ENCODE measurements at places on chromosomes 6 and 20.
A peak's percentile ranks its signal among the peaks of the same experiment; 100 is the strongest.

DNA sequence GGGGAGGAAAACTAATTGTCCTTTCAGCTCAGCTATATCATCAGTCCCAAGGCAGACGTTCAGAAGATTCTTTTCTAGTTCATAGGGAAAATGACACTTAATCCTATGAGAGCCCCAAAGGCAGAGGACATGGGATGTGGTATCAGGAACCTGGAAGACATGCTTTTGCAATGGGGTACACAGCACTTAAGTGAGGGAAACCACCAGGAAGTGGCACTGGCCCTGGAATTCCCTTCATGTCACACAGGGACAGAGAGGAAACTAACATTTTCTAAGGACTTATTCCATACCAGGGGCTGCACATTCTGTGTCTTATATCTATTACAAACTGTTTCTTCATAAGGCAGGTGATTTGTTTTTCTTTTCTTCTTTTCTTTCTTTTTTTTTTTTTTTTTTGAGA, 28.2 kb downstream of the VPS52 start:
- DNase-seq = no peak

- no peak for DNase-seq
These were observed 45.2 kb downstream of the SPTLC3 start for GRCh38 chr20:13054011-13054410.

DNA sequence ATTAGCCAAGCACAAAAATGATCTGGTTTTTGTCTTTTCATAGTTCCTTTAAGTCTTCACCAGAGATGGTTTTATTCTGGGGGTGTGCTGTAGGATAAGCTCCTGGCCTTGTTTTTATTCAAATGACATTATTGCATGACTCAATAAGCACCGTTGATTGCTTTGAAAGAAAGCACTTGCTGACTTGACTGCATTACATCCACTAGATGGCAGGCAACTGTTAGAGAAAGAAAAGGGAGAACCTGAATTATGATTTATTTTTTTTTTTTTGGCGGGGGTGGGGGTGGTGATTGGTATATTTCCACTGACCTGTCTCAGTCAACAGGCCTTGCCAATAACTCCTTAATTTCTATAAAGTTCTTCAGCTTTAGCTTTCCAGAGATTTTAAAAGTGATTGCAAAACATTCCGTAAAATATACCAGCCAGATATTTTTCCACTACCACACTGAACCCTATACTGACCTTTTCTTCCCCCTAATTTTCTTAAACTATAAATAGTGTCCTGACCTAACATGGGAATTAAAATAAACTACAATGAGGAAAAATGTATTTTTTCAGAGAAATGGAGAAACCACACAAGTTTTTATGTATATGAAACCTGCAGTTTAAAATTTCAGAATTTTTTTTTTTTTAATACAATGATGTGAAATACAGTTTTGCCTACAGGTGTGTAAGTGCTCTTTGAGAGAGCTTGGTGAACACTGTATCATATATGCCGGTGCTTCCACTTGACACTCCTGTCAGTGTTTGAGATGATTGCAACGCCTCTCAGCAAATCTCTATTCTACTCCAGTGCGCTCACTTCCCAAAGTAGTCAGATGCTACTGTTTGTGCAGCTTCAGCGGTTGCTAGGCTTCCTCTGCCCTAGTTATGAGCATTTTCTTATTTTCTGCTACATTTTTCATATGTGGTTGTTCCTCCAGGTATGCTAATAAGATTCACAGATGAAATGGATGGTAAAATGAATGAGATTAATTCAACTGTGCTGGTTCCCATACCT, 274.3 kb downstream of the CD109 start:
- DNase-seq = no peak

DNA sequence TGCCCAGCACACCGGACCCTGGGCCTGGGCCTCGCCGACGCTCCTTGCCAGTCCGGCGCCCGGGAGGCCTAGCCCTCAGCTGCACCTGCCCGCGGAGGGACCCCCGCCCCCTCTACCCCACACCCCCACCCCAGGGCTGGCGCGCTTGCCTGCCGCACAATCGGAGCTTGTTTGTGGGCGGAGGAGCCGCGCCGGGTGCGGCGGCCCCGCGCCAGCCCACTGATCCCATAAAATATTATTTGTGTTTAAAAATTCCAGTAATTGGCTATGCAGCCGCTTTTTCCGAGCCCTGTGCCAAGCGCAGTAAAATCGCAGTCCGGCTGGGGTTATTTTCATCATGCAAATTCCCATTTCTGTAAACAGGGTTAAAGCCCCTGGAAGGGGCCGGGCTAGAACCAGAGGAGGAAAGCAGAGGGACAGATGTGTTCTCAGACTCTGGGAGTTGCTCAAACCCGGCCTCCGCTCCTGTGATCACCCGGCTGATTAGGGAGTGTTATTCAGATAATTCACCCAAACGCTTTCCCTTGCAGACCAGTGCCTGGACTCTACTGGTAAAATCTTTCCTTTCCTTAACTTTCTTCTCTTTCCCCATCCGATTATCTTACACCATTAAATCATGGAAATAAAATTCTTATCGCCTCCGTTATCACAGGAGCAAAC, 93.1 kb downstream of the NCR2 start:
- no peak for DNase-seq

GRCh38 chr20:38338849-38339520, 7.3 kb upstream of the LBP start:
- no peak for DNase-seq

DNA sequence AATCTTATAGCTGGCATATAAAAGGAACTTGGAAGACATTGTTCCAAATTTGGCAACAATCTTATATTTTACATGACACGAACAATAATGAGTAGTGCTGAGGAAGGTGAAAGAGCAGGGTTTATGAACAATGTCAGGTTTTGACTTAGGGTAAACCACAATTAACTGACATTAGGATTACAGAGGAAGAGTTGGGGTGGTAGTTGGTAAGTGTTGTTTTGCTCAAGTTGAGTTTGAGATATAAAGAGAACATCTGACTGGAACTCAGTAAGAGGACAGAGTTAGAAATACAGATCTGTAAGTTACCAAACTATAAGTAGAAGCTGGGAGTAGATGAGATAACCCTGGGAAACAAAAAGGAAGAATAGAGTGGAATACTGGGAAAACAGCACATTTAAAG, 15.1 kb downstream of the RTN4IP1 start:
- DNase-seq = no peak

DNA sequence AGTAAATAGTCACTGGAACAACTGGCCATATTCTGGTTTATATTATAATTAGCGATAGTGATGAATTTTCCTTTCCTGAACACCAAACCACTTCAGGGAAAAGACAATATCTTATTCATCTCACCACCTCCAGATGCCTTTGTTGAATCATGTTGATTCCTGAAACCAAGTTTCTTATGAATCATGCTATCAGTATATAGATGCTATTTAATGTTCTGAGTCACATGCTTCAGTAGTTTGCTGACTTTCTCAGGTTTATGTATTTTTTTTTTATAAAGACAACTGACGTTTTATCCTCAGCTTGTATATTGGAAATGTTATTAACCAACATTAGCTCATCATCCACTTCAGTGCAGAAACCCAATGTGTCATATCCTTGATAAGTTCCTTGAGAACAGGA, 710.2 kb upstream of the POU3F2 start:
- no peak for DNase-seq

GRCh38 chr6:159616456-159616855, 76.6 kb downstream of the SOD2 start:
- no peak for DNase-seq

GRCh38 chr6:83258517-83258916, 65.4 kb downstream of the RWDD2A start:
- DNase-seq = no peak

GRCh38 chr6:41408576-41408975, 73.2 kb downstream of the NCR2 start:
- DNase-seq = no peak

DNA sequence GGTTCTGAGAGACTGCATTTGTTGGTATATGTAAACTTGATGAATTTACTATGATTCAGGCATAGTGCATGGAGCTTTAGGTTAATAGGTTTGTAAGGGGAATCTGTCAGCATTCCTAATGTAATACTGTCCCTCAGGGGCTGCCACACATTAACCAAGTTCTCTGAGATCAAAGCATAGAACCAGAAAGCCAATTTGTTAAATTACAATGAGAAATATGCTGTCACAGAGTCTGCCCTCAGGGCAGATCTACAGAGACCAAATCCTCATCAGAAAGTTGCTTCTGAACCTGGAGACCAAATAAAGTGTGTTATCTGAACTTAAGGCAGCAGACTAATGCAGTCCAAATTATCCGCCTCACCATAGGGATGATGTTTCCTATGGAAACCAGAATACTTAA, 250.8 kb upstream of the HTR1E start:
- DNase-seq = no peak

DNA sequence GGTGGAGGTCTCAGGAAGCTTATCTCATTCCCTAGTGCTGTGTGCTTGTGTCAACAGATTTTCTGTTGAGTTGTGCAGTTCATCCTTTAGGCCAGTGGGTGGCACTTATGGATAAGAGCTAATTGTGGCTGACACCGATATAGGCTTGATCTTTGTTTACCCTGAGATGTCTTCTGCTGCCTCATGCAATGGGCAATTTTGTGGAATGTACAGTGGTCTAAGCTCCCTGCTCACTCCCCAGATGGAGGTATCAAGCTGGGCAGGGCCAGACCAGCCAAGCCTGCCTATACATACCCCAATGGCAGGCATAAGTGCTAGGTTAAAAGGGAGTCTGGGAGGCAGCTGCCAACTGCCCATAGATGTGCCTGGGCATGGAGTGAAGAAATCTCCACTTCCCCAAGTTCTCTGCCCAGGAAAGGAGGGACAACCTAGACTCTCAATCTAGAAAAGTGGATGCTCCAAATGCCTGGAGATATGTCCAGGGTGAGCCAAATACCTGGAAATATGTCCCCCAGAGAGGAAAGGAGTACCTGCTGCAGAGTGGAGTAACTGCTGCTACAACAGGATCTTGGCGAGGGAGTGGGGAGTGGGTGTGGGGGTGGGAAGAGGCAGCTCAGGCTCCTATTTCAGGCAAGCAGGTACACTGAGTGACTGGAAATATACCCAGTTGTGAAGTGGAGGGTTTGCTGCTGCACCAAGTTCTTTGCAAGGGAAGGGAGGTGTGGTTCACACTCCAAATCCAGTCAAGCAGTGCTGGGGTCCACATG, 53.2 kb upstream of the ARG1 start:
- no peak for DNase-seq

GRCh38 chr6:36135053-36135731, 4.9 kb downstream of the MAPK13 start:
- DNase-seq = peak; percentile 51

DNA sequence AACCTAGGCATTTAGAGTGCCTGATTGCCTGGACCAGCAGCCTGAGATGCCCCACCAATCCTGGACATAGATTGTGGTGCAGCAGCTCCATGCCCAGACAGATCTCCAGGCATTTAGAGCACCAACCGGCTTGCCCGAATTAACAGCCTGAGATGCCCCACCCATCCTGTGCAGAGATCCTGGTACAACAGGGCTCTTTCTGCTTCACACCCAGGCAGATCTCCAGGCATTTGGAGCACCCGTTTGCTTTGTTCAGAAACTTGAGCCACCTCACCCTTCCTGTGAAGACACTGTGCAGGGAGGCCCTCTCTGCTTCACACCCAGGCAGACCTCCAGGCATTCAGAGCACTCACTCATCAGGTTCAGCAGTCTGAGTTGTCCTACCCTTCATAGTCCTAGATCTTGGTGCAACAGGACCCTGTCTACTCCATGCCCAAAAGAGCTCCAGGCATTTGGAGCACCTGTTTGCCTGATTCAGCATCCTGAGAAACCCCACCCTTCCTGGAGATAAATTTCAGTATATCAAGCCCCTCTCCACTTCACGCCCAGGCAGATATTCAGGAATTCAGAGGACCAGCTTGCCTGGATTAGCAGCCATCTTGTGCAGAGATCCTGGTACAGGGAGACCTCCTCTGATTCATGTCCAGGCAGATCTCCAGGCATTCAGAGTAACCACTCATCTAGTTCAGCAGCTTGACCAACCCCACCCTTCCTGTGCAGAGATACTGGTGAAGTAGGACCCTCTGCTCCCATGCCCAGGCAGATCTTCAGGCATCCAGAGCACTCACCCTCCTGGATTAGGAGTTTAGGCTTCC, 189.2 kb upstream of the FERMT1 start:
- DNase-seq = no peak

DNA sequence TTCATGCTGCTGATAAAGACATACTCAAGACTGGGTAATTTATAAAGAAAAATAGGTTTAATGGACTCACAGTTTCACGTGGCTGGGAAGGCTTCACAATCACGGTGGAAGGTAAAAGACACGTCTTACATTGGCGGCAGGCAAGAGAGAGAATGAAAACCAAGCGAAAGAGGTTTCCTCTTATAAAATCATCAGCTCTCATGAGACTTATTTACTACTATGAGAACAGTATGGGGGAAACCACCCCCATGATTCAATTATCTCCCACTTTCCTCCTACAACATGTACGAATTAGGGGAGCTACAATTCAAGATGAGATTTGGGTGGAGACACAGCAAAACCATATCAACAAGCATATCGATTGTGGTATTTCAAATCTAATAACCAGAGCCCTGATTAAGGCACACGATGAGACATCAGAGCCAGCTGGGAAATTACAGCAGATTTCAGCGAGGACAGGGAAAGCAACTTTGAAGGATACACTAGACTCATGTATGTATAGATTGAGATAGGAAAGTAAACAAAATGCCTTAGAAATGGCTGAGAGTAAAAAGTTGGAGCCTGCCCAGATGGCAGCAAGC, 129.8 kb upstream of the GJE1 start:
- DNase-seq = no peak

- DNase-seq = no peak
These were observed 76.1 kb downstream of the FAM135A start for GRCh38 chr6:70489364-70489763.

DNA sequence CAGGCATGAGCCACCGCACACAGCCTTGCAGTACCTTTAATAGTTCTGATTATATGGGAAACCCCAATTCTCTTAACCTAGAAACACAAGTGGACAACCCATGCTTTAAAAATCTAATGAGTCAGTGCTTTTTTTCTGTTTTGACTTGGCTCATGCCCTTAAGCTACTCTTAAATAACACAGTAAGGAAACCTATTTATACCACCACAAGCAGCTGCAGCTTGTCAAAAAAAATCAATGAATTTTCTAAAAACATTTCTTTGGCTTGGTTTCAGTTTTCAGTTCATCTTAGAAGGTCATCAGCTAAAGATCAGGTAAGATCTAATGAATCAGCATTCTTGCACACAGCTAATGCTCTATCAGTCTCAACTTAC, 124.1 kb upstream of the DST start:
- no peak for DNase-seq

GRCh38 chr6:155881826-155882526, 426.3 kb upstream of the NOX3 start:
- no peak for DNase-seq

- no peak for DNase-seq
These were observed 100.4 kb upstream of the NAA20 start for GRCh38 chr20:19916531-19917485.

GRCh38 chr6:26124781-26125685, 37.8 kb downstream of the HFE start:
- no peak for DNase-seq

Measured in cerebellar nuclear complex (tissue), 1 donor.